ENCODE measurements at places on chromosomes 2 and 18.
A peak's percentile ranks its signal among the peaks of the same experiment; 100 is the strongest.

DNA sequence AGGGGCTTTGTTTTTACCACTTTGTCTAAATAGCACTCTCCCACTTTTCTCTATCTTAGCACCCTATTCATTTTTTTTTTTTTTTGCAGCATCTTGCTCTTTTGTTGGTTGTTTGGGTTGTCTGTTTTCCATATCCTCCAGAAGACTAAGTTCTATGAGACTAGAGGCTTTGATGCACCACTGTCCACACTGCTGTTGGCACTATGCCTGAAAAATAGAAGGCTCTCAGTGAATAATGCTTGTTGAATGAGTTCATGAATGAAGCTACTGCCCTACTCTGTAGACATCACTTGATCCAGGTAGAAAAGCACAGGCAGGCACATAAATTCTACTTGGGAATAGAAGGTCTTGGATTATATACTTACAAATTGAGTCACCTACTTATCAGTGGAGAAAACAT is 7.3 kb downstream of the IL1A start:
- DNase-seq: no peak

DNA sequence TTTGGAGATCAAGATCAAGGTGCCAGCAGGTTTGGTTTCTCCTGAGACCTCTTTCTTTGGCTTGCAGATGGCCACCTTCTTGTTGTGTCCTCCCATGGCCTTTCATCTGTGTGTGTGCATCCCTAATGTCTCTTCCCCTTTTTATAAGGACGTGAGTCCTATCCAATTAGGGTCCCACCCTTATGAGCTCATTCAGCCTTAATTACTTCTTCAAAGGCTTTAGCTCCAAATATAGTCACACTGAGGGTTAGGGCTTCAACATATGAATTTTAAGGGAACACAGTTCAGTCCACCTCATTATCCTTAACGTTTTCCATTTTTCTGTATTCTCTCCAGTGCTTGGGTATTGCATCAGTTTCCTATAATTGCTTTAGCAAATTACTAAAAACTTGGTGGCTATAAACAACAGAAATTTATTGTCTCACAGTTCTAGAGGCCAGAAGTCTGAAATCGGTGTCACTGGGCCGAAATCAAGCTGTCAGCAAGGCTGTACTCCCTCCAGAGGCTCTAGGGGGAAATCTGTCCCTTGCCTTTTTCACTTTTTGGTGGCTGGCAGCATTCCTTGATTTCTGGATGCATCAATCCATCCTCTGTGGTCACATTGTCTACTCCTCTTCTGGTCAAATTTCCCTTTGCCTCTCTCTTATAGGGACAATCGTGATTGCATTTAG is 34.1 kb downstream of the CDC42EP3 start:
- DNase-seq: no peak

GRCh38 chr2:224004105-224004695 is 34.9 kb downstream of the SERPINE2 start:
- no peak for DNase-seq

GRCh38 chr2:157447031-157447430 is 3.1 kb upstream of the CYTIP start:
- DNase-seq: no peak

GRCh38 chr2:235868224-235868623 is 300.0 kb downstream of the GBX2 start:
- no peak for DNase-seq

GRCh38 chr2:25920786-25921415 is 42.6 kb upstream of the ASXL2 start:
- DNase-seq: no peak

DNA sequence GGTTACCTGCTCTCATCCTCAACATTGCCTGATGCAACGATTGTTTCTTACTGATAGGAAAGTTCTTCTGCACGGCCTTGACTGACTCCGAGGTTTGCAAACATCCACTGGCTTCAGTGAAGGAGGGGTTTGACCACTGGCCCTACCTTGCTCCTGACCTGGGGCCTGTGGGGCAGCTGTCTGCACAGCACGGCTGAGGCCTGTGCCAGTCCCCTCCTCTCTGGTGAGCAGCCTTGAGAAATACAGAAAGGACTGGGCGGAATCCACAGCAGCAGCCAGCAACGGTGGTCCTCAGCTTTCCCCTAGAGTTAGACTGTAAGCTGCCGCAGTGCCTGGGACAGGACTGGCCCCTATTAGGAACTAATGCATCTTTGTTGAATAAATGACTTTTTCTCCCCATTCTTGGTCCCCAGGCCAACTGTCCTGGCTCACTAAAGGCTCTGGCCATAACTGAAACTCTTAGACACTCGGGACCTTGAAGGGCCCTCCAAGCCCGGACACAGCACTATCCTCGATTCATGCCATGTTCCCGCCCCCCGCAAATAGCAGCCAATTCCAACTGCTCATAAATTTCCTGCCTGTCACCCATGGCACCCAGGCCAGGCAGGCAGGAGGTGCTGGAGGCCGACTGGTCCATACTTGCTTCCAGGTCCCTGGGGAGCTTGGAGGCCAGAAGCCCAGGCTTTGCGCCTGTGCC is 26.7 kb downstream of the ATOH8 start:
- no peak for DNase-seq

GRCh38 chr2:22596306-22596705 is 788.7 kb upstream of the KLHL29 start:
- no peak for DNase-seq

DNA sequence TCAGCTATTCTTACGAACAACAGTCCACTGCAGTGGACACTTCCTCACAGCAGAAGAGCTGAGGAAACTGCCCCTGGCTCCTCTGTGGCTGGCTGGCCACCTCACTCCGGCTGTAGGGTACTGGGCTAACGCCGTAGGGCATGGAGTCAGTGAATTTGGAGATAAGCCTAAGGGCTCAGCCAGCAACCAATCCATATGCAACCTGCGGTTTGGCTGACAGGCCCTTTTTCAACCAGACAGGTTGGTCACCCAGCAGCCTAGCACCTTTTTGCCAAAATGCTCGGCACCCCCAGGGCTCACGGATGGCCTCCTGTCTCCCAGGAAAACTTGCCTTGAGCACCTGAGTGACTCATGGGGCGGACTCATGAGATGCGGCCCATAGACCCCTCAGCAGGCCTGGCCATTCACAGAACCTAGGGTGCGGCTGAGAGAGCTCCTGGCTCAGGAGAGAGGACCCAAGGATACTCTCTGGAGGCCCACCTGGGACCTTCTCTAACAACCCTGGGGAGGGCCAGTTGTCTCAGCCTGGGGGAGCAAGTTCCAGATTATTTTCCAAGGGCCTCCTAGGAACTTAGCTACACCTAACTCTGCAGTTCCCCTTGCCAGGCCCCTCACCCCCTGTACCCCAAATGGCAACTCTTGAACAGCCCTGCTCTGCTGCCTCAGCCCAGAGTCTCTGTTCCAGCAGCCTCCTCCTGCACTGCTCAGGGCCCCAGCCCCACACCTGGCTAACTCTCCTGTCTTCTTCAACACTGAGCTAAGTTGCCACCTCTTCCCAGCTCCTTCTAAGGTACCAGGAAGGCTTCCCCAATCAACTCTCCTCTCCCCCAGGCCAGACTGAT is 252.1 kb downstream of the CYP26B1 start:
- DNase-seq: no peak

GRCh38 chr2:149715005-149715592 is 127.5 kb upstream of the MMADHC start:
- no peak for DNase-seq

- no peak for DNase-seq
Observed at GRCh38 chr2:239735829-239736357, 289.2 kb downstream of the NDUFA10 start.

DNA sequence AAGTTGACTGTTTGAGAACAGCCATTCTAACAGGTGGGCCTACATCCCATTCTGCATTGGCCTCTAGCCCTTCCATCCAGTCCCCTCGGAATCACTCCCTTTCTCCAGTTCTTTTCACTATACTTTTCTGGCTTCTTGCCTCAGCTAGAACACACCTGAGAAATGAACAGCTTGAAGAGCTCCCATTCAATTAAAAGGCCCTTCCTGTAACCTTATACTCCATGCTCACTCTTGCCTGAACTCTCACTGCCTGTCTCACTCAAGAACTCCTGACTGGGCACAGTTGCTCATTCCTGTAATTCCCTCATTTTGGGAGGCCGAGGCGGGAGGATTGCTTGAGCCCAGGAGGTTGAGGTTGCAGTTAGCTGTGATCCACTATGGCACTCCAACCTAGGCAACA is 23.6 kb downstream of the CHRNA1 start:
- DNase-seq: no peak

- DNase-seq: no peak
Observed at GRCh38 chr2:60365556-60365955, 187.9 kb downstream of the BCL11A start.

DNA sequence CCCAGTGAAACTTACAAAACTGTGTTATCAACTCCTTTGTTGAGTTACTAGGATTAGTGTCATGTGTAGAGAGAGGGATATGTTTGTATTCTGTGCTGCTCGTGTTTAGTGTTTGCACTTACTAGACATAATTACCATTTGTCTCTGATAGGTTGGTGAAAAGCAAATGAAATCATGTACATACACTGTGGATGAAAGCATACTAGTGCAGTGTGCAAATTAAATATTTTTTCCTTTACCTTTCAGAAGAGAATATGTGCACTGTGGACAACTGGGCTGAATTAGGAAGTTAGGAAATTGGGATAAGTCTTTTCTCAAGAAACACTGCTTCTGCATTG is 1.2 kb downstream of the KIAA1328 start:
- no peak for DNase-seq

DNA sequence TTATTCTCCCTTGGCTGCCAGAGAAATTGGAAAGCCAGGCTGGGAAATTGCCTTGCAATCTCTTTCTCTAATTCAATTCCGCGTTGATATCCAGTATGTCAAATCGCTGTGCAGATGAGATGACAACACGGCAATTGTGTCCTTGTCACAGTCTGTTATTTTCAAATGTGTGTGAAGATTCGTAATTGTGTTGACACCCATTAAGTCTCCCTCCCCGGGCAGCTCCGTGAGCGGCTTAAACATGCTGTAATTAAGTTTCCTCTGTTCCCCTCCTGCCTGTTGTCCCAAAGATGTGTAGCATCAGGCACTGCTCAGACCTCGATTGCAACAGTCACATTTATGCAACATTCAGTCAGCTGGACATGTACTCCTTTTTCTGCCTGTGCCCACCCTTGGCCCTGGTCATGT is 209.5 kb downstream of the LPIN1 start:
- no peak for DNase-seq

- DNase-seq: no peak
Observed at GRCh38 chr2:96137321-96138178, 752 bp downstream of the ASTL start.

- no peak for DNase-seq
Observed at GRCh38 chr2:60958800-60959199, 58.7 kb upstream of the PEX13 start.

- no peak for DNase-seq
Observed at GRCh38 chr2:100063459-100063953, 78.9 kb downstream of the AFF3 start.

GRCh38 chr2:218671097-218671653 is 627 bp downstream of the RNF25 start:
- no peak for DNase-seq

- no peak for DNase-seq
Observed at GRCh38 chr18:13287372-13287771, 68.8 kb downstream of the LDLRAD4 start.

DNA sequence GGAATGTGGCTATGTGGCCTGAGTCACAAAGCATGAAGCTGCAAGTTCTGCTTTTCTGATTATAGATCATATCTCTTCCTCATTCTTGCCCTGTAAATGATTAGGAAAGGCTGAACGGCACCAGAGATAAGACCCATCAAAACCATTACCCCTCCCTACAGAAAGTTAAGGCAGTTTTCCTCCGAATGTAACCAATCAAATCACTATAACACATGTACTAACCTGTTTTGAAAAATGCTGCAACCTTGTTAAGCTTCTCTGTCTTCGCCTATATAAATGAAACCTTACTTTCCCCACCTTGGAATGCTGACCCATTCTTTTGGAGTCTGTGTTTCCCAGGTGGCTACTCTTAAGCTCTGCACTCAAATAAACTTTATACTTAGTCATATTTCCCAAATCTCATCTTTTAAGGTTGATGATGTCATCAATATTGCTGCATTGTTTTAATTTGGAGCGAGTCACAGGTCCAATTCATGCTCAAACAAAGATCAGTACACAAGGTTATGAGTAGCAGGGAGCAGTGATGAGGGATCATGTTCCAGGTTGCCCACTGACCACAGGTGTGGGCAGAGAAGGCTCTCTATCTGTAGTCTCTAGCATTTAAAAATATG is 662.3 kb downstream of the IRS1 start:
- DNase-seq: no peak

GRCh38 chr2:195434346-195434745 is 222.7 kb upstream of the SLC39A10 start:
- no peak for DNase-seq

GRCh38 chr2:19800796-19801195 is 101.0 kb downstream of the TTC32 start:
- no peak for DNase-seq

DNA sequence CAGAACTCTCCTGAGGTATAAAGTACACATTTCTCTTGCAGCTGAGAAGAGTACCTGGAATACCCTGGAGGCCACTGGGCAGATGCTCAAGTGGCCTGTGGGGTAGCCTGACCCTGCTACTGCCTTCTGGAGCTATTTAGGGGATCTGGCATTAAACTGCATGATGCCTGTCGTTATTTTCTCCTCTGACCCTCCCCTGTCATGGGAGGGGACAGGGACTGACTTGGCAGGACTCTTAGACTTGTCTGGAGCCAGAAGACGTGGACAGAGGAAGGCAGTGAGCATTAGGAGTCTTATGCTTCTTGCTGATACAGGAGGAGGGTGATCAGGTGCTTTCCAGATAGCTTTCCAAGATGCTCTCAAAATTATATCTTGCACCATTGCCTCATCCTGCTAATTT is 24.8 kb downstream of the CNRIP1 start:
- DNase-seq: no peak

- DNase-seq: no peak
Observed at GRCh38 chr2:71602115-71602495, 148.7 kb downstream of the DYSF start.

GRCh38 chr18:8218197-8218596 is 391.0 kb upstream of the RAB12 start:
- DNase-seq: no peak

- no peak for DNase-seq
Observed at GRCh38 chr18:76339246-76339620, 155.8 kb downstream of the ZNF516 start.

GRCh38 chr2:37323781-37324535 is 675 bp downstream of the PRKD3 start:
- DNase-seq: peak; percentile 31

DNA sequence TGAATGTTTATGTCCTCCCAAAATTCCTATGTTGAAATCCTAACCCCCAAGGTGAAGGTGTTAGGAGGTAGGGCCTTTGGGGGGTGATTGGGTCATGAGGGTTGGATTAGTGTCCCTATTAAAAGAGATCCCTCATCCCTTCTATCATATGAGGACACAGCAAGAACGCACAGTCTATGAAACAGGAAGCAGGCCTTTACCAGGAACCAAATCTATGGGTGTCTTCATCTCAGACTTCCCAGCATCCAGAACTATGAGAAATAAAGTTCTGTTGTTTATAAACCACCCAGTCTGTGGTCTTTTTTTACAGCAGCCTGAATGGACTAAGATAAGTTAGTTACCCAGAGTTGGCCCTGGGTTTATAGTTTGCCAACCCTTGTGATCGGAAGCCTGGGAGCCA is 153.1 kb downstream of the INO80D start:
- DNase-seq: no peak

- DNase-seq: no peak
Observed at GRCh38 chr2:26721115-26722032, 28.9 kb downstream of the KCNK3 start.

- no peak for DNase-seq
Observed at GRCh38 chr18:23752796-23753195, 63.5 kb downstream of the LAMA3 start.

GRCh38 chr2:8421658-8422449 is 260.0 kb upstream of the ID2 start:
- DNase-seq: no peak

GRCh38 chr18:37122877-37123276 is 293.9 kb downstream of the KIAA1328 start:
- no peak for DNase-seq

Data from stimulated activated CD4-positive, alpha-beta T cell treated with anti-CD3 and anti-CD28 coated beads, Interleukin-4, amount 100 ng/mL, for 24 hours (primary cell).